ENCODE measurements at places on chromosomes 7 and 10.

GRCh38 chr7:5629941-5630340, 151.5 kb downstream of the RNF216 start:
- no peak for DNase-seq

DNA sequence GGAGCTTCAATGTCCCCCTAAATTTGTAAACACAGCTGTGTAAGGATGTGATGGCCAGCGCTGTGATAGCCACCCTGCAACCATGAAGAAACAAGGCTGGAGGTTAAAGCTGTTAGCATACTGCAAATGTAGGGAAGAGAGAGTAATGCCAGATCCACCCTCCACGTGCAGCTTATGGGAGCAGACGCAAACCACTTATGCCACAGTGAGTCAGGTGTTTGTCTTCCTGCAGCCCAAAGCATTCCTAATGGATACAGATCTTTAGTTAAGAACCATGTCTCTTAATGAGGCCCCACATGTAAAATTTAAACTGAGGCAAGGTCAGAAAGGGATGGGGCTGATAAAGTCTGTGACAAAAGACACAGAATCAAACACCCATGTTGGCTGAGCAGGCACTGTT, 13.6 kb upstream of the MYL7 start:
- no peak for DNase-seq

GRCh38 chr7:18455606-18456005, 39.9 kb upstream of the HDAC9 start:
- no peak for DNase-seq

- no peak for DNase-seq
Observed at GRCh38 chr10:69335063-69335587, 56.8 kb downstream of the HK1 start.

DNA sequence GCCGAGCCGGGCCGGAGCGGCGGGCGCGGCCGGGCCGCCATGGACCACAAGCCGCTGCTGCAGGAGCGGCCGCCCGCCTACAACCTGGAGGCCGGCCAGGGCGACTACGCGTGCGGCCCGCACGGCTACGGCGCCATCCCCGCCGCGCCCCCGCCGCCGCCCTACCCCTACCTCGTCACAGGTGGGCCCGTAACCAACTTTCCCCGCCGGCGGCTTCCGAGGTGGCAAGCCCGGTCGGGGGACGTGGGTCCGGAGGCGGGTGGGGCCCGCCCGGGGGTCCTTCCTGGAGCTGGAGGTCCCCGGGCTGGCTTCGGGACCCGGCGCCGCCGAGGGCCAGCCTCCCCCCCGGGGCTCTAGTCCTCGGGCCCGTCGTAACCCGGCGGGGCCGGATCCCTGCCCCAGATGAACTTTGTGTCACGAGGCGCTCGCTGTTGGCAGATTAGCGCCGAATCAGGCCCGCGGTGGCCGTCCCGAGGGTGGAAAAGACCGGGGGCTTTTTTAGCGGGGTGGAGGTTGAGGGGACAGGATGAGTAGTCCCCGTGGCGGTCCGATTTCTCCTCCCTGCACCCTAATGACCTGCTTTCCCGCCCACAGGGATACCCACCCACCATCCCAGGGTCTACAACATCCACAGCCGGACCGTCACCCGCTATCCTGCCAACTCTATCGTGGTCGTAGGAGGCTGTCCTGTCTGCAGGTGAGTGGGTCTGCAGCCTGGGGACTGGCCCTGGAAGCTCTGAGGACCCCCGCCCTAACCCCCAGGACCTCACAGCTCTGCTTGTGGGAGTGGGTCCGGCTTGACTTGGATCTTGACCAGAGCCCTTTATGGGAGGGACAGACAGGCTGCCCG, 496 bp downstream of the BRI3 start:
- peak; percentile 34 for DNase-seq

GRCh38 chr7:114048386-114049235, 129.8 kb upstream of the PPP1R3A start:
- DNase-seq = no peak

- no peak for DNase-seq
Observed at GRCh38 chr7:156832195-156832877, 60.6 kb downstream of the LMBR1 start.

- DNase-seq = no peak
Observed at GRCh38 chr7:112022128-112022527, 184.1 kb downstream of the DOCK4 start.

GRCh38 chr7:82726038-82726800, 282.6 kb upstream of the CACNA2D1 start:
- DNase-seq = no peak

GRCh38 chr10:11654659-11655058, 43.2 kb upstream of the USP6NL start:
- no peak for DNase-seq

GRCh38 chr10:88278912-88279311, 304.2 kb downstream of the RNLS start:
- no peak for DNase-seq

DNA sequence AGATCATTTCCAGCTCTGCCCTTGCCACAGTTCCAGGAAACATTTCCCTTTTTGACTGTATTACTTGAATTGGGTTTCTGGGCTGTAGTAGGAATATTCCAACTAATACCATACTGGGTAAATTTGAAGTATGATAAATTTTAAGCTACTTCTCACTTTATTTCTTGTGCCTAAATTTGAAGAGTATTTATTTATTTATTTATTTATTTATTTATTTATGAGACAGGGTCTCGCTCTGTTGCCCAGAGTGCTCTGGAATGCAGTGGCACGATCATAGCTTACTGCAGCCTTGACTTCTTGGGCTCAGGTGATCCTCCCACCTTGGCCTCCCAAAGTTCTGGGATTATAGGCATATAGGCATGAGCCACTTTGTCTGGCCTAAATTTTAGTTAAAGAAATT, 105.5 kb downstream of the TPST1 start:
- DNase-seq = no peak

- DNase-seq = no peak
Observed at GRCh38 chr10:86556532-86556931, 34.9 kb upstream of the WAPL start.

DNA sequence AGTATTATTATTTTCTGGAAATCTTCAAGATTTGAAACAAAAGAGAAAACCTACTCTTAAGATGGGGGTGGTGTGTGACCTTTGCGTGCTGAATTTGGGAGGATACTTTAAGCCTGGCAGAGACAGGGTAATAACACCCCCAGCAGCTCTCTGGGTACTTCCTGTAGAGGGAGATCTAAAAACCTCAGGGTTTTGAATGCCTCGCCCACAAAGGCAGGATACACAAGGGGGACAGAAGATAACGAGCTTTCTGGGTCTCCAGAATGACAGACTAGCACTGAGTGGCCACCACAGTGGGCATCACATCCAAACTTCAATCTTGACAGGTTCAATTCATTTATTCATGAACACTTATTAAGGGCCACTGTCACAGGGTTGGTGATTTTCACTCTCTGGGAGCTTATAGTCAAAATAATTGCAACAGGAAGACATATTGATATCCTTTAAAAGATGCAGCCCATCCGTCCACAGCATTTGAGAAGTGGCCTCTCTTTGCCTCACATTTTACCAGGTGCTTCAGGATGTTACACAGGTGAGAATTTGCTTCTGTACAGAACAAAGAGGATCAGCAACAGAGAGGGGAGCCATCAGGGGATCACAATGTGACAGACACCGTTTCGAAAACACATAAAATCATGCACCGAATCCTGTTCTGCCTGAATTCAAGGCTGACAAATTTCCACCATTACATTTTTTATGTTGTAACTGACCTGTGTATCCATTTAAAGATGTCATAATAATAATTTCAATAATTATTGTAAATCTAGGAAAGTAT, 14.3 kb downstream of the CPA1 start:
- no peak for DNase-seq

- no peak for DNase-seq
Observed at GRCh38 chr7:55310287-55311025, 54.7 kb upstream of the LANCL2 start.

GRCh38 chr10:79262959-79263746, 84.1 kb upstream of the PPIF start:
- DNase-seq = no peak

- DNase-seq = peak; percentile 12
Observed at GRCh38 chr7:55554038-55554437, 18.3 kb downstream of the VOPP1 start.

- DNase-seq = no peak
Observed at GRCh38 chr10:102436312-102436711, 3.9 kb upstream of the CUEDC2 start.

GRCh38 chr7:4794591-4795350, 19.3 kb downstream of the AP5Z1 start:
- DNase-seq = no peak

DNA sequence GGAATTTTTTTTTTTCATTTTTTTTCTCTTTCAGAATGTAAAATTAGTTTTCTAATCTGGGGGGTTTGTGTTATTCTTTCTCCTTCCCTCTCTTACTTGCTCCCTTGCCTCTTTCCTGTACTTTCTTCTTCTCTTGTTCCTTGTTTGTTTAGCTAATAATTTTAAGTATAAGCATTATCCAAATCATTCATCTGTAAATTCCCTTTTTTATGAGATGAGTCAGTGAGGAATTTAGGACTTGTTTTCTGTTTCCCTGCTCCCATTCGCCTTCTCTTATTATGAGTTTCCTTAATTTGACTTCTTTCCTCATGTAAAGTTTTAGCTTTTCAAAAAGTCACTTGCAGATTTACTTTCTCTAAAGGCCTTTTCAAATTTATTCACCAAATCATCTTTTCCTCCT, 154.6 kb upstream of the ETV1 start:
- DNase-seq = no peak

DNA sequence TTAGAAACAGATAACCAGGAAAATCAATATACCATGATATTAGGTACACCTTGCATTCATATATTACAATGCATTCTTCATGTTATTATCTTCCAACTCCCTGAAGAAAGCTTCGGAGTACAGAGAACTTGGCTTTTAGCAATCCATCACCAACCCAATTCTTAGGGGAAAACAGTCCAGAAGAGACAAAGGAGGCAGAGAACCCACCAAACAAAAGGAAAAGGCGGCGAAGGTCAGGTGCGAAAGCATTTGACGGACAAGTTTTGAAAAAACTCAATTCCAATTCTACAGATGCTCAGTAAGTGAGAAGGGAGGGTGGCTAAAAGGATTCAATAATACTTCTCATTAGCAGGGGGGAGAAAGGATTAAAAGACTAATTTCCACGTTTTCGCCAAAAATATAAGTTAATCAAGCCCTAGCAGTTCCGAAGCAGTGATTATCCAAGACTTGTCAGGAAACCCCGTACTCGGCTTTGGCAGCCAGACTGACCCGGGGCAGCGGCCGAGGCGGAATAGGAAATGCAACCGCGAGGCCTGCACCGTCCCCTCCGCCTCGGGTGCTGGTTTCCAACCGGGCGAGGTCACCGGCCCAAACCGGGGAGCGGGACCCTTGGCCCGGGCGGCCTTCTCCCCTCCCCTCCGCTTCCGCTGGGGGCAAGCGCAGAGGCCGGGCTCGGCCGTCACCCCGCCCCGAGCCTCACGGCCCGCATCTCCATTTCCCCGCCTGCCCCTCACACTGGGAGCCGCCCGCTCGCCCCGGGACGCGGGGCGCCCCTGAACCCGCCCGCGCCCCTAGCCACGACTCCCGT, 747 bp downstream of the GDI2 start:
- DNase-seq = peak; percentile 42

- no peak for DNase-seq
Observed at GRCh38 chr7:1654738-1655475, 15.2 kb upstream of the ELFN1 start.

GRCh38 chr10:21891439-21891838, 112.1 kb downstream of the DNAJC1 start:
- no peak for DNase-seq

DNA sequence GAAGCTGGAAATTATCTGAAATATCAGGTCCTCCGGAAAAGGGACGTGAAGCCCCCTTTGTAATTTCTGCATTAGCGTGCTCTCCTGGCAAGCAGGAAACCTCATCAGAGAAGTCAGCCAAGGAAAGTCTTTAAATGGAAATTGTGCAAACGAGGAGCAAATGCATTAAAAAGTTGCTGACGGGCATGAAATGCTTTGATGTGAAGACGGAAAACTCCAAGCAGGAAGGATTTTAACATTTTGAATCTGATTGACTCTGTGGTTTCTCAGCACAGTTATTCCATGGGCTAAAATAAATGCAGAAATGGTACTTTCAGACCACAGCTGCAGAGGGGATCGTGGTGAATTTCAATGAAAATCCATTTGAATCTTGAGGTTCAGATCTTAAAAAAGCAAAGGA, 167.8 kb downstream of the AHR start:
- DNase-seq = no peak

GRCh38 chr7:107089627-107090026, 45.1 kb downstream of the PRKAR2B start:
- no peak for DNase-seq

DNA sequence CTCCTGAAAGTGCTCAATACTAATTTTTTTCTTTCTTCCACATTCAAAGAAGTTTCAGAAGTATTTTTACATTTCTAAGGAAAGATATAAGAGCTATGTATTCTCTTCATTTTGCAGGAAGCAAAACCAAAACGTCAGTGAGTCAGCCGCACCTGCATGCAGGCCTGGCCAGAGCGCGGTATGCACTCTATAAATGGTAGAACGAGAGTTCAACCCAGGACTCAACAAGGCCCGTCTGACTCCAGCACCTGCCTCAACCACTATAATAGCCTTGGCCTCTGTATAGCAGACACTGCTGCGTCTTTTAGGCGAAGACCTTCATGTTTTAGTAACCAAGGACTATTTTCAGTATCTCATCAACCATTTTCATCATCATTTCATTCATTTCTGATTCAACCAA, 113.2 kb downstream of the KMT2E start:
- no peak for DNase-seq

DNA sequence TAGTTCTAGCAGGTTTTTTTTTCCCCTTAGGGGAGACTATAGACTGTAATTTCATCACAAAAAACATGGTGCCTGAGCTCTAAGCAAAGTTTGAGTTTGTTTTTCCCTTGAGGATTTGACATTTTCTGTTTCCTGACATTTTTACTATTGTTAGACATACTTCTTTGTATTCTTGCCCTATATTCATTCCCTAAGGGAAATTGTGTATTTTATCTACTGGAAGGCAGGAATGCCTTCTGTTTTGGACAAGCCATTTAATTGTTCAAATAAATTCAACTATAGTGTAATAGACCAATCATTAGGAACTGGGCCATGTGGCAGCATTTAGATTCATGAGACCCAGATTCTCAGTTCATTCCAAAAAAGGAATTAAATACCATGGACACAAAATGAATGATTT, 335.0 kb downstream of the EXOC4 start:
- DNase-seq = no peak

DNA sequence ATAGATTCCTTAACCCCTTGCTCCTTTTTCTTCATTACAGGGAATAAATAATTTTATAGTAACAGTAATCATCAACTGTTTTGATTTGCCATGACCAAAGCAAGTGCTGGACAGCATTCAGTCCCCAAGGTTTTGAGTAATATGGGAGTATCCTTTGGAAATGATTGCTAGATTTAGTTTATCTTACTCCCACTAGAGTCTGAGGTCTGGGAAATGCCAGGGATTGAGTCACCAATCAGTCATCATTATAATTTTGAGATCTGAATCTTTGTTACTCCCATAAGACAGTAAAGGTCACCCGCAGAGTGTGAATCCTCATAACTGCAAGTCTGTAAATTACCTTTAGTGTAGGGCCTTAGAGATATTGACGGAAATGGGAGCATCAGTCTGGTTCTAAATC, 133.7 kb upstream of the SEMA3E start:
- DNase-seq = no peak

GRCh38 chr7:25895792-25896171, 256.2 kb upstream of the NFE2L3 start:
- DNase-seq = no peak

GRCh38 chr7:52705768-52706167, 329.7 kb upstream of the POM121L12 start:
- DNase-seq = no peak

GRCh38 chr7:148754912-148755311, 56.2 kb downstream of the CUL1 start:
- DNase-seq = no peak
